ENCODE measurements at places on chromosomes 5 and 9.

GRCh38 chr9:37706290-37706689, 47.3 kb upstream of the TRMT10B start:
- no peak for DNase-seq

DNA sequence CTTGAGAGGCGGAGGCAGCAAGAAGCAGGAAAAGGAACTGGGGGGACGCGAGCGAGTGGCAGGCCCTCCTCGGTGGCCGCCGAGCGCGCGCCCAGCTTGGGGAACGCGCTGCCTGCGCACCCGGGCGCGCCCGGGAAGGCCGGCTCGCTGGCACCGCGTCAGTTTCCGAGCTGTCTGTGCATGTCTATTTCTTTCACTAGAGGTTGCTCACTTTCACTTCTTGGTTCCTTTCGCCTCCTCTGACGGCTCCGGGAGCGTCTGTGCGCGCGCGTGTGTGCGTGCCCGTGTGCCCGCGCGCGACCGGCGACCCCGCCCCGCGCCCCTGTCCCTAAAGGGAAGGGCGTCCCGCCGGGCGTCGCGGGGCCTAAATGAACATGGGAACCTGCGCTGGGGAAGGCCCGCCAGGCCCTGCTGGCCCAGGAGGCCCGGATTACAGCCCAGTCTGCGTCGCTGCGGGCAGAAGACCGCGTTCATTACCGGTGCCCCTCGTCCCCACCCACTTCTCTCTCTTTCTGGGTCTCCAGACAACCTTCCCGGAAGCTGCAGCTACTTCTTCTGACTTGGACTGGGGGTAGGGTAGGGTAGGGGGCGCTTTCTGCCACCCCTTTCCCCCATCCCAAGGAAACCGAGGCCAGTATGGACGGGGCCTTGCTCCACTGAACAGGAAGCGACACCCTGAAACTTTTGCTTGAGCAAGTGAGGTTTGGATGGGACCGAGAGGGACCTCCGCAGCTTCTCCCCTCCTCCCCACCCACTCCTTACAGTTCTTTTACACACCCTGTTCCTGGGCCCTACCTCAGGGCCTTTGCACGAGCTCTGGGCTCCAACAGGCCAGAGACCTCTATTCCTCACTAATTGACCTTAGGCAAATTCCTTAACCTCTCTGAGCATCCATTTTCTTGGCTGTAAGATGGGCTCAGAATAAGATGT, 205.8 kb upstream of the IER5L start:
- peak; percentile 80 for DNase-seq

DNA sequence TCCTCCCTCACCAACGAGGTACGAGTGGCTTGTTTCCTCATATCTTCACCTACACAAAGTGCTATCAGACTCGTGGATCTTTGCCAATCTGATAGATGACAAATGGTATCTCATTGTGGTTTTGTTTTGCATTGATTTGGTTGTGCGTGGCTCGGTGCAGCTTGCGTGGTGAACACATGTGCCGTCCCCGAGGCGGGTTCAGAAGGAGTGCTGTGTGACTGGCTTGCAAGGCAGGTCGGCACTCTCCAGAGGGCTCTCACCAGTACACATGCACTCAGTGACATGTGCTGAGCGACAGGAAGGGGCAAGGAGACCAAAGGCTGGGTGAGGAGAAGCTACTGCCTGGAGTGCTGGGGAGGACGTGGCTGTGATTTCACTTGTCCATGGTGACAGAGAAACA, 95.3 kb upstream of the PITX1 start:
- no peak for DNase-seq

DNA sequence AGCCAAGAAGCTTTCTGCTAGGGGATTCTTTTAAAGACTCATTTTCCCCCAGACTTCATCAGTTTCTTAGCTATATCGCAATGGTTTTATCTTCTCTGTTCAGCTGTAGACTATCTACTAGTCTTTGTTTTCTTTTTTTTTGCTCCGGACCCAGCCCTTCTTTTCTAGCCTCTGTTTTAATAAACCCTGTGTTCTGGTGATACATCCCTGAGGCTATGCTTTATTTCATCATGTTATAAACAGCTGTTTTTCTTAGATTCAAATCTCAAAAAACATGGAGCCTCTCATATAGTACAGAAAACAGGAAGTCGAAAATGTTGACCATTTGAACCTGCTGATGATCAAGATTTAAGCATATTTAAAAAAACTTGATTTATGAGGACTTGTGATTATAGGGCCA, 37.8 kb downstream of the SCGB3A1 start:
- no peak for DNase-seq

GRCh38 chr5:170562166-170562874, 58.5 kb downstream of the KCNIP1 start:
- DNase-seq, result no peak

DNA sequence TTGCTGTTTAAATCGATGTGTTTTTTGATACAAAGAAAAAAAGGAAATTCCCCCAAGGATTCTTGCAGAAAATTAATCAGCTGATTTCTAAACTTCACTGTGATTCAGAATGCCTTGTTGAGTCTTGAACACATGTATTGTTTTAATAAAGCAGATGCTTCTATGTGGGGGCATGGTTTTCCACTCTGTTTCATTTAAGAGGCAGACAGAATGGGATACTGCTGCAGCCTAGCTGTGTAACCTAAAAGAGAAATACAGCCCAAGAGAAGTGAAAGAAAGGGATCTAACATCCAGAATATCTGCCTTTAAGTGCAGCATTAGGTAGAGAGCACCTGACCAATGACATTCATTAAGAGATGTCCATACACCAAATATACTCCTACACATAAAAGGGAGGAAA, 365.1 kb upstream of the CCNH start:
- no peak for DNase-seq

GRCh38 chr5:73596705-73597328, 29.2 kb upstream of the ARHGEF28 start:
- DNase-seq, result no peak

- DNase-seq, result no peak
Measured at GRCh38 chr5:154779105-154779504, 23.9 kb downstream of the LARP1 start.

DNA sequence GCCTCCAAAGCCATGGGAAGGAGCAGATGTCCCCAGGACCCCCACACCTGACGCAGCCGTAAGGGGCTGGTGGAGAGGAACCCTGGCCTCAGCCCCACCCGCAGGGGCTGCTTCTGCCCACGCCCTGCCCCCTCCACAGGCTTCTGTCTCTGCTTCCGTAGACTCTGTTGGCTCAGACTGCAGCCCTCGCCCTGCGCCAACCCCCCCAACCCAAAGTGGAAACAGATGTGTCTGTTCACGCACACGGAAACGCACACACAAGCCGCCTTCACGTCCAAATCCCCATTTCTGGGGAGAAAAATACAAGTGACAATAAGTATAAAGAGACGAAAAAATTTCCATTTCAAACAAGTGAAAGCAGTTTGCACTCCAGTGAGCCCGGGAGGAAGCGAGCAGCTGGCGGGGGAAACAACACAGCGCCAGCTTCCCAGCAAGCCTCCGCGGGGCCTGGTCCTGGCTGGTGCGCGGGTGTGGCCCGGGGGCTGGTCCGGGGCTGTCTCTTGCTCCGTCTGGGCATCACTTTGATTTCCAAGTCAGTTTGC, 32.6 kb upstream of the RXRA start:
- DNase-seq, result no peak

DNA sequence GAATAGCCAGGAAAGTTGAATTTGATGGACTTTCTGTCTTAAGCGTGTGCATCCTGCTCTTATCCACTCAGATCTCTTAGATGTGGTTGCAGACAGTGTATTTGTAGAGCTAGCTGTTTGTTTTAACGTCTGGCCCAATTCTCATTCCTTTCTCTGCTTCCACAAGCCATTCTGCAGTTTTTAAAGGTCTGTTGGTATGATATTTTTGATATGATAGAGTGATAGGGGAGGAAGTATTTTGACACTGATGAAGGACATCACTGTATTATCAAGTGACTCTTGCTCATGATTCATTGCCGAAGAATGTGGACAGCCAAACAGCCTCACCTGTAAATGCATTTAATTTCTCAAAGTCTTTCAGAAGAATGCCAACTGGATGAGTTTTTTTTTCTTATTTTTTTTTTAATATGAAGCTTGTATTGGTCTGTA, 4.5 kb downstream of the TJP2 start:
- DNase-seq, result no peak

- no peak for DNase-seq
Measured at GRCh38 chr5:91306497-91306896, 76.6 kb downstream of the ARRDC3 start.

DNA sequence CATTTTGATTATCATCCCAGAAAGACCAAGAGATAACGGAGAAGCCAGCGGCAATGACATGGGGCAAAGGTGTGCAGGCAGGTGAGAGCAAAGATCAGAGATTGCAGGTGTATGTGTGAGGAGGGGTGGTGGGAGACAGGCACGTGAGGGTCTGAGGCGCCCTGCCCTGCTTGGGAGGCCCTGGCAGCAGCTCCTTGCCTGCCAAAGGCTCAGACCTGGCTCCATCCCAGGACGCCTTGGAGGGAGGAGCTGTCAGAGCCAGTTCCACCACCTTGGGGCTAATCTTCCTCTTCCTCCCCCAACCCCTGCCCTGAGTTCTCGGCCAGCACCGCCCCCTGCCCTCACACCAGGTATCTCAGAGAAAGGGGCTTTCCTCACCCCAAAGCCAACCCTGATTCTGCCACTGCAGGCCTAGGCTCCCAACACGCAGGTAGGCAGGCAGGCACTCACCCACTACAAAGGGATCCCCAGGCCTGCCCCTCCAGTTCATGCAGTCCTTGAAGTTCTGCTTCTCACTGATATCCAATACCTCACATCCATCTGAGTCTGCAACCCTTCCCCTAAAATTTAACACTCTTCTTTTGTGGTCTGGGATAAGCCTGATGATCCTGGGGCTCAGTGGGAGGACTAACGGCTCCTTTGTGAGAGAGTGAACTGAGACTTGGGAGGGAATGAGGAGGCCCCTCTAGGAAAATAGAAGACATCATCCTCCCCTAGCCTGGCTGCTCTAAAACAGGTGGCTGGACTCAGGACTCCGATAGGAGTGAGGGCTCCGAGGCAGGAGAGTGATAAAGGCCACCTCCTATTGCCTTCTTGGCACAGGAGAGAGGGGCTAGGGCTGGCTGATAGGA, 1.8 kb downstream of the AQP3 start:
- peak; percentile 30 for DNase-seq

DNA sequence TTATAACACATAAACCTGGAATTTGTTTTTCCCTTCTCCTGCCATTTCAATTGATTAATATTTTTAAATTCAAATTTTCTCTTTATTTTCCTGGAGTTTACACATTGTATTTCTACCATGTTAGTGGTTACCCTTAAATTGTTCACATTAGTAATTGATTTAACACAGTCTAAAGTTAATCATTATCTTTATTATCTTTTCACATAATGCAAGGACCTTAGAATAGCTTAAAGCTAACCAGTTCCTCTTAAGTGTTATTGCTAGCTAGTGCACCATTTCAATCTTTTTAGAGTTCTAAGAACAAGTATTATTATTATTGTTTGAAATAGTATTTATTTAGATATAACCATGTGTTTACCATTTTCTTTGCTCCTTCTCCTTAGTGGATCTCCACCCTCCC, 251.2 kb upstream of the FBXL7 start:
- DNase-seq, result no peak

- no peak for DNase-seq
Measured at GRCh38 chr5:98102936-98103335, 670.5 kb upstream of the RGMB start.

DNA sequence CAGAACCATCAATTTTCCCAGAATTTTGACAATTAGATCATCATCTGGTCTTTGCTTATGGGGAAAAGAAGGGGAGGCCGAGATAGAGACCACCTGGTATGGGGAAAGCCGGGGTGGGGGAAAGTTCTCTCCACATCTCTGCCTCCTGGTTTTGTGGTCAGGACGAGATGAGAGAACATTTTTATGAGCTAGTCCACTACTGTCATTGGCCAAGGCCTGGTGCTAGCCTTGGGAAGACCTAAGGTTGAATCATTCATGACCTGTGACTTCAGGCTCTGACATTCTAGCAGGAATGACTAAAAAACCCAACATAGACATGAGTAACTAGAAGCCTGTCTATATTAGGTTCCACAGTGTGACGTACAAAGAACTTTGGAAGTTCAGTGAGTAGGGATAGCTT, 135.2 kb downstream of the PTTG1 start:
- DNase-seq, result no peak

GRCh38 chr5:83540105-83540504, 68.6 kb downstream of the VCAN start:
- no peak for DNase-seq

GRCh38 chr5:64838376-64838775, 69.6 kb downstream of the CWC27 start:
- DNase-seq, result no peak

DNA sequence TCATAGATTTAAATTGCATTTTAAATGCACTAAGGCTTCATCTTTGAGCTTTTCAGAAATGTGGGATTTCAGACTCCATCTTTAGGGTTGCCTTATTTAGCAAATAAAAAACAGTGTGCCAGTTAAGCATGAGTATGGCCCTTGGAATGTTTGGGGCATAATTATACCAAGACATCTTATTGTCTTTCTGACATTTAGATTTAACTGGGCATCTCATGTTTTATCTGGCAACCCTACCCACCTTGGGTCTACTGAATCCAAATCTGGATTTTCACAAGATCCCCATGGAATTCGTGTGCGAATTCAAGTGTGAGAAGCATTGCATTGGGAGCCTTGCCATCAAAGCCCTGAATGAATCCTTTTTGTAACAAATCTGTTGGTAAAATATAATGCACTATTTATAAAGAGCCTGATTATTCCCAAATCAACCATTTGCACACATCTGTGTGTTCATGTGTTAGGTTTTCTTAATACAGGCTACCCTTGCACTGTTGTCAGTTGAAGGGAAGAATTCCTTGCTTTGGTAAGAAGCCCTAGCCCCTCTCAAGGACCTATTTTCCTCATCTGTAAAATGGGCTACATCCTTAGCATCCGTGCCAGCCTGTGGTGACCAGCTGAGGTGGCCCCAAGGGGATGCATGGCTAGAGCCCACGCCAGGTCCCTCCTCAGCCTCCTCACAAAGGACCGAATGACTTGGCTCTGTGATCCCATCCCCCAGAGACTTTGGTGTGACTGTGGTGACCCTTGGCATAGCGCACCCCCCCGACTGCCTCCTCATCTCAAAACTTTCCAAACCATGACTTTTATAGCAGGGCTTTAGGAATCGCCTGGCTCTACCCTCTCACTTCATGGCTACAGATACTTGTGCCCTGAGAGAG, 8.1 kb downstream of the GSN start:
- DNase-seq, result no peak

GRCh38 chr5:103410172-103410571, 151.6 kb downstream of the MACIR start:
- DNase-seq, result no peak

DNA sequence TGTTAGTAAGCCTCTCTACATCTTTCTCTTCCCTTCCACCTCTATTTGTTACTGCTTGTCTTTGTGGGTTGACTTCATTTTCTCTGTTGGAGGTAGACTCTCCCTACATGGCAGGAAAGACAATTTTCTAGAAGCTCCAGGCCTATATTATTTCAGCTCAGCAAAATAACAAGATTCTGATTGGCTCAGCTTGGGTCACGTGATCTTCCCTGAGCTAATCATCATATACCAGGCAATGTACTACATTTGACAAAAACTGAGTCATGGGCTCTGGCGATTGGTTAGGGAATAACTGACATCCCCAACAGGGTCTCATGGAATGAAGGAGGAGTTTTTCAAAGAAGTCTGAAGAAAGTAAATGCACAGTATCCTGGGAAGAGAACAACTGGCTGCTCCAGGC, 65.6 kb upstream of the NR3C1 start:
- no peak for DNase-seq

GRCh38 chr5:74659172-74659571, 18.6 kb upstream of the ENC1 start:
- no peak for DNase-seq

All from breast epithelium (tissue), 4 donors.